ENCODE measurements at places on chromosomes 12 and 14.

DNA sequence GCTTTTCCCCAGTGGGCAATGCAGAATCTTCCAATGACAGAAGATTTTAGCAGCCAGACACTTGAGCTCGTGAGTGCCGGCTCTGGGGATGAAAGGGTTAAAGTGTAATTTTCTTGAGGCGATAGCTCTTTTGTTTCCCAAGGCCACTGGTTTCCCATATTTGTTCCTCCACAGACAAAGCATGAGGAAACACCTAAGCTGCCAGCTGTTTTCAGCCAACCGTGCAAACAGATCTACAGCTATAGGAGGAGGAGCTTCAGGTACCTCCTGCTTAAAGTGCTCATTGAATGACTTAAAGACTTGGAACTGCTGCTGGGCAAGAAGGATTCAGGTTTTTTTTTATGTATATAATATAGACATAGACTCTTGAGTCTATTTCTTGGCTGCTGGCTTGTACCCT, 1311.5 kb downstream of the TMEM121 start:
- no peak for DNase-seq

GRCh38 chr14:54627540-54628363, 60.8 kb downstream of the SAMD4A start:
- DNase-seq, result no peak

DNA sequence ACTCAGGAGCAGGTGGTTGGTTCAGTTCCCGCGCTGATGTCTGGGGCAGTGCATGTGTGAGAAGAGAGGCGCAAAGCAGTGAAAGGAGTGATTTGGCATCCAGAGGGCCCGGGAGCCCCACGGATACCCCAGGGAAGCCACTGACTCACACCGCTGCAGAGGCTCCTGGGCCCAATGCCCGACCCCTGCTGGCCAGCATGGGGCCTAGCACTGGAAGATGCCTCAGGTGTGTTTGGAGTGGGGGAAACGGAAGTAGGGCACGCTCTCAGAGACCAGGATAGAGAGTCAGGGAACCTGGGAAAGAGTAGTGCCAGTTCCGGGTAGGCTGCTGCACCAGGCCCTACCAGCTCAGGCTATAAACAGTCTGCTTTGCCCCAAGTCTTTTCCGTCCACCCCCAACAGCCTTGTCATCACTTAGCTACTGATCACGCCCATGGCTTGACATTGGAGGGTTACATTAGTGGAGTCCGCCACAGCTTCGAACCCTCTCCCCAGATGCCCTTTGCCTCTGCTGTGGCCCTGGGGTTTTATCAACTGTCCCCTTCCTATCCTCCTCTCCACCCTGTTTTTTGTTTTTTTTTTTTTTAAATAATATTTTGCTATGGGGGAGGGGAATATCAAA, 9.5 kb upstream of the CSAD start:
- DNase-seq, result no peak

DNA sequence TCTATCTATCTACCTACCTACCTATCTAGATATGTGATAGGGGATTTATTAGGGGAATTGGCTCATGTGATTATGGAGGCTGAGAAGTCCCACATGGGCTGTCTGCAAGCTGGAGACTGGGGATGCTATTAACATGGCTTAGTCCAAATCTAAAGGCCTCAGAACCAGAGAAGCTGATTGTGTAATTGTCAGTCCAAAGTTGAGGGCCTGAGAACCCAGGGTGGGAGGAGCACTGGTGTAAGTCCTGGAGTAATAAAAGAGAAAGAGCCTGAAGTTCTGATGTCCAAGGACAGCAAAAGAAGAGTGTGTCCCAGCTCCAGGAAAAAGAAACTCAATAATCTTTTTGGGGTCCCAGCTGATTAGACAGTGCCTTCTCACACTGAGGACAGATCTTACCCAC, 98.5 kb upstream of the SEL1L start:
- DNase-seq, result no peak

GRCh38 chr14:101838476-101838875, 77.0 kb downstream of the PPP2R5C start:
- DNase-seq, result no peak
